ENCODE measurements at places on chromosomes 2 and 18. TPM values are rescaled to one million over a fixed set of nuclear protein-coding genes. Genes with fewer than 3 reads are reported as not detected.

STEAP3 gene
- total RNA-seq, result 13.8 TPM

SERPINB5 gene
- not detected for total RNA-seq

TANC1 gene
- total RNA-seq, result 61.2 TPM

MPP4 gene
- 1.4 TPM for total RNA-seq

B3GNT7 gene
- total RNA-seq, result not detected

GKN2 gene
- total RNA-seq, result not detected

AMER3 gene
- total RNA-seq, result not detected

CCDC141 gene
- under 0.01 TPM for total RNA-seq

All from smooth muscle cell of the coronary artery (primary cell).